ENCODE measurements at places on chromosomes 7 and 10. TPM values are rescaled to one million over a fixed set of nuclear protein-coding genes. Genes with fewer than 3 reads are reported as not detected.

The PNLIPRP3 gene
- total RNA-seq, result not detected

The OR9A2 gene
- not detected for total RNA-seq

The ATXN7L1 gene
- 6.2 TPM for total RNA-seq

The ZNF277 gene
- total RNA-seq, result 14.7 TPM

The C10orf105 gene
- not detected for total RNA-seq

The PALS2 gene
- total RNA-seq, result 20.7 TPM

The CCL26 gene
- 7.1 TPM for total RNA-seq

The IGFBP3 gene
- 190 TPM for total RNA-seq

The NEBL gene
- 8.5 TPM for total RNA-seq

The C10orf53 gene
- not detected for total RNA-seq

The HOGA1 gene
- total RNA-seq, result 1.7 TPM

The TMEM236 gene
- 0.05 TPM for total RNA-seq

The NKX1-2 gene
- total RNA-seq, result 0.06 TPM

The HOXA2 gene
- total RNA-seq, result 0.97 TPM

The CCL24 gene
- total RNA-seq, result not detected

The TET1 gene
- 0.72 TPM for total RNA-seq

The CPXM2 gene
- not detected for total RNA-seq

The PBLD gene
- 3.1 TPM for total RNA-seq

The AOAH gene
- total RNA-seq, result not detected

The LBX1 gene
- total RNA-seq, result not detected

The LEP gene
- total RNA-seq, result not detected

The ITPRID1 gene
- not detected for total RNA-seq

The GNAT3 gene
- not detected for total RNA-seq

The CDHR3 gene
- total RNA-seq, result 4.7 TPM

The ZC3HAV1L gene
- total RNA-seq, result 7.4 TPM

The PALD1 gene
- 6.8 TPM for total RNA-seq

The LDB3 gene
- 0.07 TPM for total RNA-seq

The RAMP3 gene
- total RNA-seq, result not detected

The SOSTDC1 gene
- total RNA-seq, result not detected

The ZP3 gene
- total RNA-seq, result 22.2 TPM

The EPO gene
- not detected for total RNA-seq
